ENCODE measurements at places on chromosomes 16 and 17. TPM values are rescaled to one million over a fixed set of nuclear protein-coding genes. Genes with fewer than 3 reads are reported as not detected.

Gene HEATR9
- total RNA-seq: not detected

Gene NKD1
- 37.9 TPM for total RNA-seq

Gene AANAT
- not detected for total RNA-seq

Gene ELP5
- 43.3 TPM for total RNA-seq

DNA sequence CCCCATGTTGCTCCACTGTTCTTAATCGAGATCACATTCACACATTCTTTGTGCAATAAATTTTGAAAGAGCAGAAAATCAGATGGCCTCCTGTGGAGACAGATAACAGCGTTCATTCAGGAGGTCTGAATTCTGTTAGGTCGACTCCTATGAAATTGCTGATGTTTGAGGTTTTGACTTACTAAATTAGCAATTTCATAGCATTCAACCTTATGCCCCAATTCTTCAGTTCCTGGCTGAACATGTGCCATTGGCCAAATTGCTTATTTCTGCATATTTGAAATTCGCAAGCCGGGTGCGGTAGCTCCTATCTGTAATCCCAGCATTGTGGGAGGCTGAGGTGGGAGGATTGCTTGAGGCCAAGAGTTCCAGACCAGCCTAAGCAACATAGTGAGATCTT lies 22.1 kb upstream of the C16orf74 start:
- peaks cover under 1% of the 10 kb centered on the region for H3K36me3 ChIP-seq
- no peaks in the 10 kb centered on the region for H3K4me1 ChIP-seq
- no peaks in the 10 kb centered on the region for H3K27me3 ChIP-seq
- no peak overlapping the region for H3K4me3 ChIP-seq

DNA sequence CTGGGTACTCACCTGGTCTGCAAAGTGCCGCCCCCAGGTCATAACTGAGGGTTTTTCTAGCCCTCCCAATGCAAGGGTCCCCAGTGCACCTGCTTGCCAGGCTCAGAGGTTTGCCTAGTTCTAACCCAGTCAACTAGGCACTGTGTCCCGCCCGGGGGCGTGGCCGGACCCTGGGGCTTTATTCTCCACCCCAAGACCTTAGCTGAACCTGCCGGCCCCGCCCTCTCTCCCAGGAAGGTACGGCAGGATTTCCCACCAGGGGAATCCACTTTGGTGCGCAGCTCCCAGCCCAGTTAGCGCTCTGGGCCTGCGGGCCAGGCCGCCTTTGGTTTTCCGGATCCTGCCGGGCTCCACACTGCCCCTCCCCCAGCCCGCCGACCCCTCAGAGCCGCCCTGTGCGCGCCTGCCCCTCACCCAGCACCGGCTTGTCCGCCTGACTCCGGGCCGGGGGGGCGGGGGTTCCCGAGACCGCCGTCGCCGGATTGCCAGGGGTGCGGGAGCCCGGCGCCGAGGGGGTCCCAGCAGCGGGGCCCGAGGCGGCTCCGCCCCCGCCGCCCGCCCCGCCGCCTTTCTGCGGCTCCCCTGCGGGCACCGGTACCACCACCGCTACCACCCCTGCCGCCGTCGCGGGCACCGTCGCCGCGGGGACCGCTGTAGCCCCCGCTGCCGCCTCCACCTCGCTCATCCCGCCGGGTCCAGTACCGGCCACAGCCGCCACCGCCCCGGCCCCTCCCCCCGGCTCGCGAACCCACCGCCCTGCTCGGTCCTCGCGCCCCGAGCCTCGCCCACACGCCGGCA lies 424 bp downstream of the YBX2 start:
- no peaks in the 10 kb centered on the region for H3K36me3 ChIP-seq
- peak overlapping the region; percentile 49 for H3K4me3 ChIP-seq
- H3K4me1 ChIP-seq: 0 out of 2 replicates have a peak, but pooled peaks cover 10% of the 10 kb centered on the region
- peak overlapping the region; percentile 40 for H3K27ac ChIP-seq
- DNase-seq: peak; percentile 79
- no peaks in the 10 kb centered on the region for H3K27me3 ChIP-seq

GRCh38 chr17:77118251-77118928 lies 22.4 kb upstream of the SEC14L1 start:
- no peak for DNase-seq
- H3K27me3 ChIP-seq: no peaks in the 10 kb centered on the region
- peak overlapping the region; percentile 87 for H3K27ac ChIP-seq
- H3K4me1 ChIP-seq: peaks cover 65% of the 10 kb centered on the region
- no peak overlapping the region for H3K4me3 ChIP-seq

DNA sequence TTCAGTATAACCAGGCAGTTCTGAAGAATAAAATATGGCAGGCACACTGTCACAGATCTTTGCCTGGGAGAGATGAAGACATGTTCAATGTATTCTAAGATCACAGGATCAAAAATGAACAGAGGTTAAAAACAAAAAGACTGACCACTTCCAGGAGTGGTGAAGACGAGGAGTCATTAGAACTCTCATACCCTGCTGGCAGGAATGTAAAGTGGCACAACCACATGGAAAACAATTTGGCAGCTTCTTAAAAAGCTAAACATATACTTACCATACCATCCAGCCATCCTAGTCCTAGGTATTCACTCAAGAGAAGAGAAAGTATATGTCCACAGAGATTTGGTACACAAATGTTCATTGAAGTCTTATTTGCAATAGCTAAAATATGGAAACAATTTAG lies 406.3 kb downstream of the NPIPA8 start:
- H3K27ac ChIP-seq: no peak overlapping the region
- no peak overlapping the region for H3K4me3 ChIP-seq
- H3K4me1 ChIP-seq: no peaks in the 10 kb centered on the region
- no peaks in the 10 kb centered on the region for H3K27me3 ChIP-seq

DNA sequence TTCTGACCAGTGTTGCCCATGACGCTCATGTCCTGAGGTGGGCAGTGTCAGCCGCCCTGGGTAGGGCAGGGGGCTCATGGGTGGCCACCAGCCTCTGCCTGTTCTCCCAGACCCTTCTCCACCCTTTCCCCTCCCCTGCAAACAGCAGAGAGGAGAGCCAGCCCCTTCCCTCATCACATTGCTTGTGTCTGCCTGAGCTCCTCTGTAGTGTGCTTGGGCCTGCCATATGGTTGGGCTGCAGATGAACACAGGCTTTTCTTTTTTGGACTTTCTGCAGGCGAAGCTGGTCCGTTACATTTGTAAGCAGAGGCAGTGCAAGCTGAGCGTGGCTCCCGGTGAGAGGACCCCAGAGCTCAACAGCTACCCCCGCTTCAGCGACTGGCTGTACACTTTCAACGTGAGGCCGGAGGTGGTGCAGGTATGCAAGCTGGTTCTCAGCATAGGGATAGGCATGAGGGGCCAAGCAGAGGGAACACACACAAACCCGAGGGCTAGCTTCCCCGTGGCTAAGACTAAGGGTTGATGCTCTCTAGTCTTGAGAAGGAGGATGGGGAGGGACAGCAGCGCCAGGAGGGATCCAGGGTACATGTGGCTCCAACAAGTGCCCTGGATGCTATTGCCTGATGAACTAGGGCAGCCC lies 80.6 kb upstream of the LGALS9 start:
- H3K36me3 ChIP-seq: peaks cover 9% of the 10 kb centered on the region
- no peak for DNase-seq
- peak overlapping the region; percentile 2 for H3K4me3 ChIP-seq

DNA sequence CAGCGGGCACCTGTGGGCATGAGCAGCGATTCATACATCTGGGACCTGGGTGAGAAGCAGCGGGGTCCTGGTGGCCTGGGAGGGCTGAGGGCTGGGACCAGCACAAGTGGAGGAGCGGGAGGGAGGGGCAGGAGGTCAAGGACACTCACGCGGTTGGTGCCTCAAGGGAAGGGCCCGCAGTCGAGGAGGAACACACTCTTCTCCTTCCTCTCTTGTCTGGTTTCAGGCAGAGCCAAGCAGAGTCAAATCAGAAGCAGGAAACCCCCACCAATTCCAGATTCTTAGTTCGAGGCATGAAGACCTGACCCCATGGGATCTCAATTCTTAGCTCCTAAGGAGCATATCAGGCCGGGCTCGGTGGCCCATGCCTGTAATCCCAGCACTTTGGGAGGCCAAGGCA lies 15.7 kb downstream of the DNAI2 start:
- DNase-seq: no peak
- no peak overlapping the region for H3K27ac ChIP-seq
- no peak overlapping the region for H3K4me3 ChIP-seq

DNA sequence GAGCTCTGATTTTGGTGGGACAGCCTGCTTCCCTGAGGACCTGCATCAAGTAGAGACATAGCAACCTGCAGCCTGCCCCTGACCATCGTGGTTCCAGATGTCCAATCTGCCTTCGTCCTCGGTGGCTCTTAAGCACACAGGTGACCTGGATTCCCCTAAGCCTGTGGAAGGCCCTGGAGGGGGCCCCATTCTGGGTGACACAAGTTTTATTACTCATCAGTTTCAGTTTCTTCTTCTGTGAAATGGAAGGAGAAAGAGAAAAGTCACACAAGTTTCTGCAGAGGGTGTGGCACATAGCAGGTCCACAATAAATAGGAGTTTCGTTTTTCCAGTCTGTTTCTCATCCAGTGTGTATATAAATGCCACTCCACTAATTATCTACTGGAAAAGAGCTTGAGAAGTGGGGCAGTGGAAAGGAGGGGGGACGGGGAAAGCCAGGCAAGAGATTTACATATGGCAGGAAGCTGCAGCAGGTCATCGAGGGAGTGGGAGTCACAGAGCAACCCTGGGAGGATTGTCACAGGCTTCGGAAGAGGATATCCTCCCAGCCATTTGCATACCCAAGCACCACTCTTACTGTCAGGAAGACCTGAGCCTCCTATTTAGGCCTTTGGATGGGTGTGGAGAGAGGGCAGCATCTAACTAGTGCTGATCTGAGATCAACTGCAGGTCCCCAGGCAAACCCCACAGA lies 10.0 kb upstream of the NOS2 start:
- DNase-seq: no peak
- no peaks in the 10 kb centered on the region for H3K36me3 ChIP-seq
- no peak overlapping the region for H3K27ac ChIP-seq
- H3K4me3 ChIP-seq: no peak overlapping the region

GRCh38 chr17:6163612-6164333 lies 93.6 kb downstream of the WSCD1 start:
- no peak for DNase-seq
- no peaks in the 10 kb centered on the region for H3K4me1 ChIP-seq
- H3K27ac ChIP-seq: no peak overlapping the region
- H3K27me3 ChIP-seq: no peaks in the 10 kb centered on the region

GRCh38 chr16:726438-727290 lies at the start of the genes CCDC78 and HAGHL:
Gene CCDC78, minus strand, starts transcription at chr16:726443. Its CDS starts 76 bp downstream, at chr16:726367.
Gene HAGHL, plus strand, starts transcription at chr16:727106. Its CDS starts 404 bp downstream, at chr16:727510.
- peak; percentile 74 for DNase-seq
- no peak within 1 kb of the TSS for H3K27ac ChIP-seq

DNA sequence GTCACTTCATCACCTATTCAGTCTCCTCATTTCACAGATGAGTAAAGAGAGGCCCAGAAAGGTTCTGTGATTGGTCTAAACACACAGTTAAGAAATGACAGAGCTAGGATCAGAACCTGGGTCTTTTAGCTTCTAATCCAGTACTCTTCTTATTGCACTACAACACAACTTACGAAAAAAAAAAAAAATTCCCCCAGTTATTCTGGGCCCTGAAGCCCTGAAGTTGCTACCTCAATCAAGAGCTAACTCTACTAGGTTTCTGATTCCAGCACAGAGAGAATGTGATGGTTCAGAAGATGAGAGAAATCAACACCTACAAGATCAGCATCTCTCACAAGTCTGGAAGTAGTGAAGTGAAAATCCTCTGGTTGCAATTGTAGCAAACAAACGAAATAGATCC lies 37.3 kb downstream of the GRB7 start:
- H3K27me3 ChIP-seq: no peaks in the 10 kb centered on the region
- H3K27ac ChIP-seq: no peak overlapping the region
- DNase-seq: no peak
- no peak overlapping the region for H3K4me3 ChIP-seq
- H3K4me1 ChIP-seq: no peaks in the 10 kb centered on the region
- H3K36me3 ChIP-seq: no peaks in the 10 kb centered on the region

DNA sequence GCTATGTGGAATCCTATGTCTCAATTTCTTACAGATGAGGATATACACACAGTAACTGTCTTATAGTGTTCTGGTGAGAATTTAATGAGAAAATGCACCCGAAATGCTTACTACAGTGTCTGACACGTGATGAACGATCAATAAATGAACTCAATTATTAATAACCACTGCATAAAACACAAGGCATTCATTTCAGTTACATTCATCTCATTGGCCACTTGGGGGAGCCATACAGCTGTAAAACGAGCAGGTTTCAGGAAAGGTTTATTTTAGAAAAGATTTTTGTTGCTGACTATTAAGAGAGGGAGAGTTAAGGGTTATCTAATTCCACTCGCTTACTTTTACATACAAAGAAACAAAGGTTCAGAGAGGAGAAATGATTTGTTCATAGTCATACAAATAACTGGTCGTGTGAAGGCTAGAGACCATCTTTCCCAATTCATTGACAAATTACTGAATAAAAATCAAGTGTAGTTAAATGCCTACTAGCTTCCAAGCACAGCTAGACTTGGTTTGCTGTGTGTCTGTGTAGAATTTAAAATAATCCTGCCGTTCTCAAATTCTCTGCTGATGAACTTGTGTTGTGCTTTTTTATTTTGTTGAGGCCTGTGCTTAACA lies 160.1 kb downstream of the MAP2K4 start:
- no peak overlapping the region for H3K27ac ChIP-seq
- no peaks in the 10 kb centered on the region for H3K4me1 ChIP-seq
- H3K36me3 ChIP-seq: no peaks in the 10 kb centered on the region
- H3K27me3 ChIP-seq: no peaks in the 10 kb centered on the region

- H3K36me3 ChIP-seq: no peaks in the 10 kb centered on the region
- no peak for DNase-seq
- H3K4me1 ChIP-seq: peaks cover 10% of the 10 kb centered on the region
- no peak overlapping the region for H3K4me3 ChIP-seq
- no peak overlapping the region for H3K27ac ChIP-seq
Measured at GRCh38 chr16:66359012-66359411, 7.5 kb upstream of the CDH5 start.
